ENCODE measurements at places on chromosomes 7 and 10.

DNA sequence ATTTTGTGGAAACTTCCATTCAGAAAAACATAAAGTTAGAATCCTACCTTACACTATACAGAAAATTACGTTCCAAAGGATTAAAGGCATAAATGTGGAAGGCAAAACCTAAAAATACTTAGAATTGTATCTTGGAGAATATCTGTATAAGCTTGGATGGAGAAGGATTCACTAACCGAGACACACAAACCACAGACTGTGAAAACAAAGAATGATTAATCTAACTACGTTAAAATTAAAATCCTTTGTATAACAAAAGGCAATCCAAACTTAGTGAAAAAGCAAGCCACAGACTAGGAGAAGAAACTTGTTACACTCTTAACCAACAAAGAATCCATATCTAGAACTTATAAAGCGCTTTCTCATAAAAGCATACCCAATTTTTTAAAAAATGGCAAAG is 678.8 kb downstream of the INHBA start:
- DNase-seq: no peak

DNA sequence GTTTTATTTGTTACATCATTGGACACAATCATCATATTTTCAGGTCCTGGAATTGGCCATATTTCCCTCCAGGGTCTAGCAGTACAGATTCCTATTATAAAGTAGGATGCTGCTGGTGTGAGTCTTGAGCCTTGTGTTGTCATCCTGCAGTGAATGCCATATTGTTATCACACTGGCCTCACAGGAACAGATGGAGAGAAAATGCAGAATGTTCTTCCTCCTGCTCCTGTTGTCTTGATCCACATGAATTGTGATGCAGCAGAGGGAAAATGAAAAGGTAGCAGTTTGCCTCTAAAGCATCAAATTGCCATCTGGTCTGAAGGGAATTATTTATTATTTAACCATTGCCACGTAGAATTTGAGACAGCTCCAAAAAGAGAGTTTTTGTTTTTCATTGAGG is 248.6 kb downstream of the GPAM start:
- no peak for DNase-seq

DNA sequence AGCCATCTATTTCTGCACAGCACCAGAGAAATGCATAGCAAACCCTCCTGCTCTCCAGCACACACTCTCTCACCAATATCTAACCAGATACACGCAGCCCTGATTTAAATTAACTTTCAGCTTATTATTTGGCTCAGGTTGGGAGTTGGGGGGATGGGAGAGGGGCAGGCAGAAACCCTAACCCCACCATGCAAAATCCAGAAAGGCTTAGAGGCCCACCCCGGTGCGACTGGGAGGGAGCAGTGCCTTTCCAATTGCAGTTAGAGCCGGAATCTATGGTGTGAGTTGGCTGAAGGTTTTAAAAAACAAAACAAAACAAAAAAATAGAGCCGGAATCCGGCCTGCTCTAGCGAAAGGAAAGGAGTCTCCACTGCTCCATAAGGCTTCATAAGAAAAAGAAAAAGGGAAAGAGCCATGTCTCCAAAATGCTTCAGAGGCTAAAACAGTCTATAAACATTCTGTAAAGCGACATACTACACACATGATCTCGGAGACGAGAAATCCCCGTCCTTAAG is 2.9 kb downstream of the IGF2BP3 start:
- DNase-seq: no peak

DNA sequence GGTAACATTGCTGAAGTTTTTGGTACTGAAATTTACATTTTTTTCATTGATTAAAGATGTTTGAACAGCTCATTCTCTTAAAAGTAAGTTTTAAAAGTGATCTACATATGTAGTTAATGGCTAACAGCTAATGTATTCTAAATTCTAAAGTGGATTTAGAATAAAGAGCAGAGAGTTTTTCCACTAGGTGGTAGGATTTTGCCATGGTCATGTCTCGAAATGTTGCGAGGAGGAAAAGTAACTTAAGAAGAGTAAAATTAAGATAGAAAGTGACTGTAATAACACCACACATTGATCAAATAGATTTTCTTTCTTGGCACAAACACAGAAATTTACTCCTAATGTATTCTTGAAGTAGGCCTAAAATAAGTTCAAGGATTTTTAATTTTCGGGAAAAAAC is 19.8 kb downstream of the LSMEM1 start:
- no peak for DNase-seq

DNA sequence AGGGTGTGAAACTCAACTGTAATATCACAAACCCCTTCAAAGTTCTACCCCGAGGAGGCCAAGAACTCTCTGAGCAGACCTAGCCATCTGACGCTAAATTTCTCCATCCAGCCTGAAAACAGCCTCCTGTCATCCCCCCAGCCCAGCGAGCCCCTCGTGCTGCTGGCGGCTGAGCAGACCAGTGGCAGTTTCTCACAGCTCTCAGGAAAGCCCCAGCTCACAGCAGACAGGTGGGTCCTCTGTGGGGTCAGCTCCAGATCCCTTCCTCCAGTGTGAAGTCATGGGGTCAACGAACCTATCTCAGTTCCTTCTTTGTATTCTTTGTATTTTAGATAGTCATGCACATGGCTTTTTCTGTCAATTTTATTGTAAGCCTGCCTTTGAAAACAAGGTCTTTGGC is 7.8 kb downstream of the GARIN1A start:
- no peak for DNase-seq

- no peak for DNase-seq
Observed at GRCh38 chr10:125711110-125711750, 8.3 kb upstream of the EDRF1 start.

DNA sequence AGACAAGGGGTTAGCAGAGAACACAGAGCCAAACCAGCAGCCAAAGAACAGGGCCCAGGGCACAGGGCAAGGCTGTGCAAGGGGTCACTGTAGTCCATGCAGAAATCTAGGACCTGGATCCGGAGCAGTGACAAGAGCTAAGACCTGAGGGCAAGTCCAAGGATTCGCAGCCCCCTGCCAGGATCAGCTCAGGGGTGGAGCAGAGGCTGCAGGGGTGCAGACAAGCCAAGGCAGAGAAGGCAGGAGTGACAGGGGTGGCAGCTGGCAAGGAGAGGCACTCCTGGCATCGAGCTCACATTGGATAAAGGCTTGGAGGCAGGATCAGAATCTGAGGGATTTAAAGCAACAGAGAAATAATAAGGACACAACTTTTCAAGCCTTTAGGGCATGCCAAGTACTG is 80.7 kb upstream of the NANOS1 start:
- DNase-seq: peak; percentile 57

GRCh38 chr10:514137-514671 is 175.3 kb downstream of the DIP2C start:
- no peak for DNase-seq

- DNase-seq: peak; percentile 35
Observed at GRCh38 chr7:16753932-16754855, 639 bp downstream of the TSPAN13 start.

GRCh38 chr10:22693371-22693784 is 21.0 kb downstream of the PIP4K2A start:
- no peak for DNase-seq

- peak; percentile 52 for DNase-seq
Observed at GRCh38 chr7:3200504-3200903, 100.5 kb upstream of the SDK1 start.

DNA sequence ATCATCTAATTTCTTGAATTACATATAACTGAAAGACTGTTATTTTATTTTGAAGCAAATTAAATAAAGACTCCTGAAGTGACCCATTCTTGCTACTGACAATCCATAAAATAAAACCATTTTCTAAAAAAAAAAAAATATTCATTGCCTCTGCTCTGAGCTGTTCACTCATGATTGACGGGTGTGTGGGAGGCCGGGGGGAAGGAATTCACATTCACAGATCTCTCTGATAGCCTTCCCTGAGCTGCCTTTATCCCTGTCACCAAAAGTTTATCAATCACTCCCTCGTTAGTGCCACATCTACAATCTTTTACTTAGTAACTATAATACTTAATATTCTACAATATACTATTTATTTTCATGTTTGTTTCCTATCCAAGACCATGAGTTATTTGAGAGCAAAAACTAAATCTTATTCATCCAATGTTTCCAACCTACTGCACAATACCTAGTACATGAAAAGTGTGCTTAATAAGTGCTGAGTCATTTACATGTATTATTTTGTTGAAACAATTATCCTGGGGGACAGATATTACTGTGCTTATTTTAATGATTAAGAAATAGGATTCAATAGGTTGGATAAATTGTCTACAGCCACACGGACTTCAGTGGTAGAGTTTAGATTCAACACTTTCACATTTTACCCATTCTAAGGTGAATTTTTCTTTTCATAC is 618.7 kb downstream of the PHTF2 start:
- no peak for DNase-seq

DNA sequence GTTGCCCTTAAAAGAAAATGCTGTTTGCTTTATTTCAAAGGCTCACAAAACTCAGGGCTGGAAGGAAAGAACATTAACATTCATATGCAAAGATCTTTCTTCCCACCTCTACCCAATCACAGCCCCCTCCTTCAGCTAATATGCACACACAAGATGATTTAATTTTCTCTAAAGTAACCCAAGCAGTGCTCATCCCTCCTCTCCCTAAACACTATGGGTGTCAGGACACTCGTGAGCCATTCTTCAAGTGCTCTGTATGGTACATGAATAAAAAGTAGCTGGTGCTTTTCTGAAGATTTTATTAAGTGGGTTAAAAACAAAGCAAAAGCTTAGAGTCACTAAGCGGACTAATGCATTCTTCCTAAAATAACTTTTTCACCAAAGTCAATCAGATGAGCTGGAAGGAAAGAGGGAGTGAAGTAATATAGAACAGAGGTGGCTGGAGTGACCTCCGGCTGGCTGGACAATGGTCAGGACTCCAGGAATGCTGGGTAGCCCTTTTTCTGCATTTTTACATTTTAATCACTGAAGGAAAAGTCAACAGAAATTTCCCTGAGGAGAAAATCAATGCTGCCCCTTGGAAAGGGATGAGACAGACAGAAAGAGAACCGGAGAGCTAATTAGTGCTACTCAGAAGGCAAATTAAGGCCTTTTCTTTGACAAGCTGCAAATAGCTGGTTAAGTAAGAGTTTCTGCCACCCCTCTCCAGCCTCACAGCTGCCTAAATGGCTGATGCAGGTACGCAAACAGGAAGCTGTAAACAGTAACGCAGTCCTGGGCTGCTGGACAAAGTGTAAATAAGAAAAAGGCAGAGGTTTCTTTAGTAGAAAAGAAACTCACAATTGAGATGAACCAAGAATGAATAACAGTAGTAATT is 6.6 kb downstream of the DGKI start:
- DNase-seq: no peak

DNA sequence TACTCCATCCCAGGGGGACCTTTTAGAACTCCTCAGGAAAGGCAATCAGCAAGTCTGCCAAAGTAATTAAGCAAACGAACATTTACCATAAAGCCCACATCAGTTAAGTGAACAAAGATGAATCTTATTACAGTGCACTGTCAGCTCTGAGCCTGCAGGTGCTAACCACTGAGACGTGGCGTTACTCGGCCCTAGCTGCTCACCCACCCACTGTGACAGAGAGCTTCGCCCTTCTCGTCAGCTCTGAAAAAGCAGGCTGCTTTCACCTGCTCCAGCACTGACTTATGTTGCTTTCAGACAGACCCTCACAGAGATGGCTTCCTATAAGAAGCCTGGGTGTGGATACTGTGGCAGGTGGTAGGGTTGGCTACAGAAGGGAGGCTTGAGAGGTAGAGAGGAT is 57.7 kb upstream of the KCNIP2 start:
- DNase-seq: no peak

- no peak for DNase-seq
Observed at GRCh38 chr10:42887734-42888503, 105.3 kb downstream of the BMS1 start.

DNA sequence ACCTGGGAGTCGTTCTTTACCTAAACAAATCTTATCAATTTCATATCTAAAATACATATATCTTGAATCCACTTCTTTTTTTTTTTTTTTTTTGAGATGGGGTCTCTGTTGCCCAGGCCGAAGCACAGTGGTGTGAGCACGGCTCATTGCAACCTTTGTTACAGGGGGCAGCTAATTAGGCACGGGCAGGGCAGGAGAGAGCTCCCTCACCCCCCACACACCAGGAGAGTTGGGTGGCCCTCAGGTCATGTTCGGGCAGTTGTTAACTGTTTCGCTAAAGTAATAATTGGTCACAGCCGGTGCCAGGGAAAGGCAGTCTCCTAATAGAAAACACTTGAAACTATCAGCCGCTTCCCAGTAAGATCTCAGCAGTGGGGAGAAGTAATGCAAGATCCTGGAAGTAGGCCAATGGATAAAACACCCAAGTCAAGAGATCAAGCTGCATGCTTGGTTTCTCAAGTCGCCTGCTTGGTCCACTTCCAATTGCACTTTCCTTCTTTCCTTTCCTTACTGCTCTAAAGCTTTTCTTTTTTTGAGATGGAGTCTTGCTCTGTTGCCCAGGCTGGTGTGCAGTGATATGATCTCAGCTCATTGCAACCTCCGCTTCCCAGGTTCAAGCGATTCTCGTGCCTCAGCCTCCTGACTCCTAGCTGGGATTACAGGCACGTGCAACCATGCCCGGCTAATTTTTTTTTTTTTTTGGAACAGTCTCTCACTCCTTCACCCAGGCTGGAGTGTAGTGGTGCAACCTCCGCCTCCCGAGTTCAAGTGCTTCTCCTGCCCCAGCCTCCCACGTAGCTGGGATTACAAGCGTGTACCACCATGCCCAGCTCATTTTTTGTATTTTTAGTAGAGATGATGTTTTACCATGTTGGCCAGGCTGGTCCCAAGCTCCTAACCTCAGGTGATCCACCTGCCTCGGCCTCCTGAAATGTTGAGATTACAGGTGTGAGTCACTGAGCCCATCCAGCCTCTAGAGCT is 21.3 kb upstream of the EFCAB10 start:
- DNase-seq: no peak

DNA sequence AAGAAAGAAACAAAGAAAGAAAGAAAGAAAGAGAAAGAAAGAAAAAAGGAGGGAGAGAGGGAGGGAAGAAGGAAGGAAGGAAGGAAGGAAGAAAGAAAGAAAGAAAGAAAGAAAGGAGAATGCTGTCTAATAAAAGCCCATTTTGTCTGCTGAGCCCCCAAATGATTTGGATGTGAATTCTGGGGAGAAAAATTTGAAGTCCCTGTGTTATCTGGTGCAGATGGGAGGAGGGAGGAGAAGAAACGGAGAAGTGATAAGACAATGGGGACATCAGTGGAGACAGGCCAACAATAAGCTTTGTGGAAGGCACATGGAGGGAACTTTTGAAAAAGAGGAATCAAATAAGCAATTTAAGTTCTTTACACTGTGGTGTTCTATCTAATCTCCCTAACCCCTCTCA is 24.6 kb upstream of the TMEM273 start:
- DNase-seq: no peak

GRCh38 chr7:78037603-78038002 is 239.0 kb downstream of the PHTF2 start:
- no peak for DNase-seq

All from adrenal gland (tissue), 19 donors.